HS-27A (cell line): ENCODE measurements at places on chromosomes 7 and 10.

DNA sequence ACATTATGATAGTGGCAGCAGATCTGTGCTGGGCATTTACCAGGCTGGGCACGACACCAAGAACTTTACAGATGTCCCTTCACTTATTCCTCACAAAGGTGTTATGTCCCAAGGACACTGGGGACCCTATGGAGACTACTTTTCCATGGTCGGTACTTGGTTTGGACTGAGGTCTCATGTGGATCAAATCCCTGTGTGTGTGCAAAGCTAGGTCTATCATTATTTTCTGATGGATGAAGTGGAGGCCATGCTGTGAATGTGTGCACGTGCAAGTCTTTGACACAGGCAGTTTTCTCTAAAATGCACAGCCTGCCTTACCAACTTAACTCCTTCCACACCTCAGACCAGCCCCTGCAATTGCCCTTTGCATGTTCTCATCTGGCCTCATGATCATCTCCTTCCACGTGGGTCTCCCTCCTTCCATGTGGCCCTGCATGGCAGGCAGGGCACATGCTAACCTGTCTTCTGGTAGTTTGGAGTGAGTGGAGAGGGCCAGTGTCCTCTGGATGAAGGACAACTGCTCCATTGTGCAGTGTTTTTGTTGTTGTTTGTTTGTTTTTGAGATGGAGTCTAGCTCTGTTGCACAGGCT lies 16.0 kb upstream of the ZNF273 start:
- DNase-seq: no peak

GRCh38 chr10:24432478-24433416 lies 223.8 kb downstream of the KIAA1217 start:
- no peak for DNase-seq

DNA sequence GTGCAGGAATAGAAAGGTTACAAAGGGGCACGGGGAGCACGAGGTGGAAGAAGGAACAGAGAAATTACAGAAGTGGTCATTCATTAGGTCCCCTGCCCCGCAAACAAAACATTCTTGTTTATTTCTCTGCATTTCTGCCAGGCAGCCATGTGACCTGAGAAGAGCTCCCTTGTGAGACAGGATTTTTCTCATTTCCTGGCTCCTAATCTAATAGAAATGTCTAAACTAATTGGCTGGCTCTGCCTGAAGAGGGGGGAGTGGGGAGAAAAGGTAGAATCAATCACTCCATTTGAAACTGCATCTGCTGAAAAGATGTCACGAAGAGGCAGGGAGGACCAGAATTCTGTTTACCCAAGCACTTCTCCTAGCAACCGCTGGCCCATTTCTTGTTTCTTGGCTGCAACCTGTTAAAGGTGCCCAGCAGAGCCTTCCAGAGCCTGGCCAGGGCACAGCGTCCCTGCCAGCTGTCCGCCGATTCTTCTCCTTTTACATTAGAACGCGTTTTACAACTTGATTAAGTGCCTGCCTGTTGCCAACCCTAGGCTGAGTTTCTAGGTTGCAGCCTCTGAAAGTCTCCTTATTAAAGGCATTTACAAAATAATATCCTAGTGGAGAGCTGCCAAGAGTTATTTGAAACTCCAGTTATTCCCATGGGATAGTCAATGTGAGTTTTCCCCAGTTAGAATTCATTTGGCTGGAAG lies 1227.6 kb downstream of the TYW1 start:
- no peak for DNase-seq

GRCh38 chr7:156107957-156108356 lies 295.7 kb upstream of the SHH start:
- DNase-seq: no peak

GRCh38 chr10:73648975-73649829 lies 6.6 kb downstream of the SYNPO2L start:
- no peak for DNase-seq

- DNase-seq: no peak
Observed at GRCh38 chr7:75879771-75880184, 944 bp downstream of the RHBDD2 start.
